ENCODE measurements at places on chromosomes 3 and 15. TPM values are rescaled to one million over a fixed set of nuclear protein-coding genes. Genes with fewer than 3 reads are reported as not detected.

The CHDH gene
- total RNA-seq = 0.11 TPM

DNA sequence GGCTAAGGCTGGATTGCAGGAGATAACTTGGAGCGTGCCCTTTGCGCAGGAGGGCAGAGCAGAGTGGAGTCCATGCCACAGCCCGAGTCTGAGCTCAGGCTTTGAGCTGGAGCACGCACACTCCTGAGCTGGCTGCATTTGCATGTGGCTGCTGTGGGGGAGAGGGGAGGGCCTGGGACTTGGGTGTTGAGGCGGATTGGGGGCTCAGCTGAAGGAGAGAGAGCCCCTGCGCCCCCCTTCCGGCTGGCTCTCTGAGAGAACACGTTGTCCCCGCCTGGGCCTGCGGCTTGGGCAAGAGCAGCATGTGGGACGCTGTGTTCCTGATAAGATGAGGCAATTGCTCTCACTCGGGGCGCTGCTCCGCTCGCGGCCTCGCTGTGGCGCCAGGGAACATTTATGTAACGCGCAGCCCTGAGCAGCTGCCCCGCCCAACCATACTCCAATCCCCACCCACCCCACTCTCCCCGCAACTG, 39.1 kb downstream of the KLF13 start:
- no peaks in the 10 kb centered on the region for H3K36me3 ChIP-seq
- DNase-seq = peak; percentile 96
- no peaks in the 10 kb centered on the region for H3K27me3 ChIP-seq
- H3K27ac ChIP-seq = no peak overlapping the region

DNA sequence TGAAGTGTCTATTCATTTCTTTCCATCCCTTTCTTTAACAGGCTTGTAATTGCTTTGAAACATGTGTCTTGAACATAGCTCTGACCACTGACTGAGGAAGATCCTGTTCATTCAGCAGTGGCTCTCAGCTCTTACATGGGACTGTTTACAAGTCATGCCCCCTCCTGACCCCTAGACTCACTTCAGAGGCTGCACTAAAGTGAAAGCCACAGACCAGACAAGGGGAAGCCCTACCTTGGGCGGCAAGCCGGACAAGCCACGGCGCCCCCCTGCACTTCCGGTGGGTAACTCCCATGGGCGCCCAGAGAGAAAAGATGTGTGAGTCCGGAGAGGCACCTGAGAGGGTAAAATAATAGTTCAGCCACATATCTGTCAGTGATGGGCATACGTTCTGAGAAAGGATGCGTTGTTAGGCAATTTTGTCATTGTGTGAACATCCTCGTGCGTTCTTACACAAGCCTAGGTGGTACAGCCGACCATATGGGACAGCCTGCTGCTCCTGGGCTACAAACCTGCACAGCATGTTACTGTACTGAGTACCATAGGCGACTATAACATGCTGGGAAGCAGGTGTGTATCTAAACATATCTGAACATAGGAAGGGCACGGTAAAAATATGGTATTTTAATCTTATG, 116.2 kb downstream of the CHSY1 start:
- H3K4me1 ChIP-seq = no peaks in the 10 kb centered on the region
- H3K27me3 ChIP-seq = 0 out of 2 replicates have a peak, but pooled peaks cover 3% of the 10 kb centered on the region
- H3K36me3 ChIP-seq = no peaks in the 10 kb centered on the region
- no peak for DNase-seq
- no peak overlapping the region for H3K4me3 ChIP-seq
- H3K27ac ChIP-seq = no peak overlapping the region

DNA sequence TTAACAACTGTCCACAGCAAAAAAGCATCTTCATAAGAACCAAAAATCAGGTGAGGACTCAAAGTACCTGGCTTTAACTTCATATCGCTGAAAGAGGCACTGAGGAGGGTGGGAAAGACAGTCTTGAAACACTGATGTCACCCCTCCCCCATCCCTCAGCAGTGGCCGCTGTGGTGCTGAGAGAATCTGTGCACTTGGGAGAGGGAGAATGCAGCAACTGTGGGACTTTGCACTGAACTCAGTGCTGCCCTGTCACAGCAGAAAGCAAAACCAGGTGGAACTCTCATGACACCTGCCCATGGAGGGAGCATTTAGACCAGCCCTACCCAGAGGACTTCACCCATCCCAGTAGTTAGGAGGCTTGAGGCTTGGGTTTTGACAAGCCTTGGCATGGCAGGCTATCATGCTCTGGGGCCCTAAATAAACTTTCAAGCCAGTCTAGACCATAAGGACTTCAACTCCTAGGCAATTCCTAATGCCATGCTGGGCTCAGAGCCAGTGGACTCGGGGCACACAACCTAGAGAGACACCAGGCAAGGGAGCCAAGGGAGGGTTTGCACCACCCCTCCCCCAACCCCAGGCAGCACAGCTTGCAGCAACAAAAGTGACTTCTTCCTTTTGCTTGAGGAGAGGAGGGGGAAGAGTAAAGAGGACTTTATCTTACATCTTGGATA, 6.1 kb upstream of the ZSCAN2 start:
- DNase-seq = no peak
- no peak overlapping the region for H3K4me3 ChIP-seq
- H3K36me3 ChIP-seq = no peaks in the 10 kb centered on the region
- no peaks in the 10 kb centered on the region for H3K27me3 ChIP-seq
- H3K4me1 ChIP-seq = no peaks in the 10 kb centered on the region

The GOLGA8O gene
- not detected for total RNA-seq

The HRG gene
- total RNA-seq = not detected

DNA sequence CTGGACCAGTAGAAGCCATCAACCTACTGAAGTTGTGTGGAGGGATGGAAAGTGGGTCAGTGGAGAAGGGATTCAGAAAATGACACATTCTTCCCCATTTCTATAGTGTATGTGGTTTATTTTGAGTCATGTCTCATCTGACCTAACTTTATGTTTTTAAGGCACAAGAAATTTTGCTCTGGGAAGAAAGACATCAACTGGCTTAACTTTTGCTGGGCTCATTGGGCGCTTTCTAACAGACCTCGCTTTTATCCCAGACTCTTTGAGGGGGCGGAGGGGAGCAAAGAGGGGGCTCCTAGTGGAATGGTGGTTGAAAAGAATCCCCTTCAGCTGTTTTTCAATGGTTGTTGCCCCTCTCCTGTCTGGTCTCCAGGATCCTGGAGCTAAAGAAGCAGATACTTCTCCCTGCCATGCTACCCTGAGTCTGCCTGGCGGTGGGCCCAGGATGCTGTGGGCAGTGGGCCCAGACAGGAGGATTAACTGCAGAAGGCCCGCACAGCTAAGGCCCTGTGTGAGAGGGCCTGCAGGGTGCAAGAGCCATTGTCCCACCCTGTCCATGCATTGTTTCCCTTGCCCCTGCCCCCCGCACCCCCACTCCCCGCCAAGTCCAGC, 14.5 kb downstream of the CSRNP1 start:
- H3K36me3 ChIP-seq = peaks cover 13% of the 10 kb centered on the region
- no peak overlapping the region for H3K27ac ChIP-seq
- H3K4me3 ChIP-seq = no peak overlapping the region
- peaks cover 19% of the 10 kb centered on the region for H3K4me1 ChIP-seq
- no peaks in the 10 kb centered on the region for H3K27me3 ChIP-seq
- peak; percentile 35 for DNase-seq

GRCh38 chr15:73108676-73109075, 56.4 kb downstream of the NEO1 start:
- H3K27me3 ChIP-seq = no peaks in the 10 kb centered on the region
- no peaks in the 10 kb centered on the region for H3K36me3 ChIP-seq
- no peak overlapping the region for H3K4me3 ChIP-seq
- H3K27ac ChIP-seq = no peak overlapping the region
- H3K4me1 ChIP-seq = no peaks in the 10 kb centered on the region

DNA sequence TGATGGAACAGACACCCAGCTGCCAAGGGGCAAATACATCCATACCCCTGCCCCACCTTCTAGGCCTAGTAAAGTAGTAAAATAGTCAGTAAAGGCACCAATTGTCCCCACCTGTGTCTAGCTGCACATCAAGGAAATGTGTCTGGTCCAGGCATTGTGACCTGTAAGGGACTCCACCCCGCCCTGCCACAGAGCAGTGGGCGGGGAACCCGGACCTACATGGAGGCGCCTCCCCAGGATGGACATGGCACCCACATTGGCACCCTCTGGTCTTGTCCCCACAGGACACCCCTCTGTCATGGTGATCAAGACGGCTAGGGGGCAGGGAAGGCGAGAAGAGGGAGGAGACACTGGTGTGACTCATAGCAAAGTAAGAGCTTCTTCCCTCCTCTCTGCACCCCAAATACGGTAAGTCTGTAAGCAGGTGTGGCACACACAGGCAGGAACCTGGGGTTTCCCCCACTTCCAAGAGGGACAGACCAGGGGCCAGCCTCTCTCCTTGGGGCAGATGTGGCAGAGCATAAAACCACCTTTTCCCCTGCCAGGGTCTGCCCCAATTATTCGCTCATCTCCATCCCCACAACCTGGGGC, 13.5 kb upstream of the LINGO1 start:
- H3K4me3 ChIP-seq = no peak overlapping the region
- H3K36me3 ChIP-seq = no peaks in the 10 kb centered on the region
- no peaks in the 10 kb centered on the region for H3K4me1 ChIP-seq
- H3K27me3 ChIP-seq = 0 out of 2 replicates have a peak, but pooled peaks cover 12% of the 10 kb centered on the region
- H3K27ac ChIP-seq = no peak overlapping the region

GRCh38 chr3:8887435-8888300, 75.6 kb downstream of the RAD18 start:
- no peaks in the 10 kb centered on the region for H3K27me3 ChIP-seq
- peak overlapping the region; percentile 68 for H3K27ac ChIP-seq
- no peak overlapping the region for H3K4me3 ChIP-seq
- DNase-seq = peak; percentile 27

DNA sequence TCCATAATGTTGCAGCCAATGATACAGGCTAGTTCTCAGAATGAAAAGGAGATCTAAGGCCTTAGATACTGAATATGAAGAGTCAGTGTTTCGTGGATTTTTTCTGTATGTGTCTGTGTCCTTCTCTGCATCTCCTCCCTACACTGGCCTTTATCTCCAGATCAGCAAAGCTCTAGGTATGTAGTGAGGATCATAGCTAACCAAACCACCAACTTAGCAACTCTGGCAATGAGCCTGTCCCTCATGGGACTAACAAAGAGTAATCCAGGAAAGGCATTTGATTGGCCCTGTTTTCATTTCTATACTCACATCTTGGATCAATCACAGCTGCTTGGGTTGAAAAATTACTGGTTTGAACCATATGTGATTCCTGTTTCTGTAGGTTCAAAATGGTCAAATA, 18.6 kb upstream of the CNTN3 start:
- peak overlapping the region; percentile 69 for H3K27ac ChIP-seq
- H3K4me1 ChIP-seq = peaks cover 52% of the 10 kb centered on the region
- H3K36me3 ChIP-seq = no peaks in the 10 kb centered on the region
- H3K27me3 ChIP-seq = no peaks in the 10 kb centered on the region
- no peak overlapping the region for H3K4me3 ChIP-seq
- peak; percentile 81 for DNase-seq

GRCh38 chr3:151303751-151304150, 12.9 kb downstream of the GPR87 start:
- H3K4me3 ChIP-seq = no peak overlapping the region
- H3K4me1 ChIP-seq = peaks cover 63% of the 10 kb centered on the region
- H3K36me3 ChIP-seq = no peaks in the 10 kb centered on the region
- no peak overlapping the region for H3K27ac ChIP-seq
- no peak for DNase-seq

Measured in GM23248 (cell line).